ENCODE measurements at places on chromosomes 5 and 9.

DNA sequence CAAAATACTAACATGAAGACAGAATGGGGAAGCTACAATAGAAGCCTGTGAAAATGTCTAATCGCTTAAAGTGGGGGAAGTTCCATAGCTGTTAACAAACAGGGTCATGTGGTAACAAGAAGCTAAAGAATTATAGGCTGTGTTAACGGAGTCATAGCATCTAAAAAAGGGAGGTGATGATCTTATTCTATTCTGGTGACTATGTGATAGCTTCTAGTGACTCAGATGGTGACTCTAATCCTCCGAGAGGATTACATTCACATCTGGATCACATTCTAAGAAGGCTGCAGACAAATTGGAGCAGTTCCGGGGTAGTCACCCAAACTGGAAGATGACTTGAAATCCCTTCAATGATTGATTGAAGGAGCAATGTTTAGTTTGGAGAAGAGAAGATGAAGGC lies 142.1 kb downstream of the LIFR start:
- DNase-seq: no peak

GRCh38 chr9:131254626-131255025 lies 21.7 kb downstream of the FAM78A start:
- DNase-seq: no peak

DNA sequence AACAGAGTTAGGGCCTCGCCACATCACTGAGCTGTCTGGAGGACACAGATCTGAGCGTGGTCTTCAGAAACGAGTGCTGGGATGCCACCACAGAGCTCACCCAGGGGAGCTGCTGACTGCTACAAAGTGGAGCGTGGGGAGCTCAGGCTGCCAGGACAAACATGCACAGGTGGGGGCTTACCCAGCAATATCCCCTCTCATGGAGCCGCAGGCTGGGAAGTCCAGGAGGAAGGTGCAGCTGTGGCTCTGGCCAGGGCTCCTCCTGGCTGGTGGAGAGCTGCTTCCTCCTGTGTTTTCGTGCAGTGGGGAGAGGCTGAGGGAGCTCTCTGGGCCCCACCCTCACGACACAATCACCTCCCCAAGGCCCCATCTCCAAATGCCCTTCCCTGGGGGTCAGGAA lies 368.6 kb upstream of the IRX4 start:
- DNase-seq: no peak

DNA sequence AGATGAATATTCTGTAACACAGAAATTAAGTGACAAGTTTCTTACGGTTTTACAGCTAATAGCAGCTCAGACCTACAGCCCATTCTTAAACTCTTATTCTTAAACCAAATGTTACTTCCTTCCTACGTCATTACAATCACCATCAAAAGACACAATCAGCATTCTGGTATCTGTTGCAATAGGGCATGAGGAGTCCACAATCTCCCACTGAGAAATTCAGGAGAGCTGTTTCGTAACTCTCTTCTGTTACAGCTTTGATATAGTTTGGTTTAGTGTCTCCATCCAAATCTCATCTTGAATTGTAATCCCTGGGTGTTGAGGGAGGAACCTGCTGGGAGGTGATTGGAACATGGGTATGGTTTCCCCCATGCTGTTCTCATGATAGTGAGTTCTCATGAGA lies 163.4 kb downstream of the GAS1 start:
- DNase-seq: no peak

- no peak for DNase-seq
Measured at GRCh38 chr9:20906326-20906725, 125.1 kb downstream of the HACD4 start.

- no peak for DNase-seq
Measured at GRCh38 chr5:159083548-159084452, 15.9 kb downstream of the EBF1 start.

- no peak for DNase-seq
Measured at GRCh38 chr5:140356853-140357725, 2.9 kb upstream of the SLC4A9 start.

DNA sequence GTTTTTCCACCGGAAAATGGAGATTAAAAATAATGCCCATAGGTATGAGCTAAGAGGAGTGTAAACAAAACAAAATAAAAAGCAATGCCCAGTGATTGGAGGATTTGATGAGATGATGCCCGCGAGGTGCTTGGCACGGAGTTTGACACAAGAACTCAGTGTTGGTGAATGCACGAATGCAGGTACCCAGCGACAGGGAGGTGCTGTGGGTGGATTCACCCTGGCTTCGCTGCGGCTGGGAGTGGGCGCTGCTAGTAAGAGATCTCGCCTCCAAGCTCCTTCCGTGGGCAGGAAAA lies 526 bp upstream of the STXBP1 start:
- no peak for DNase-seq

GRCh38 chr9:6790866-6791265 lies 33.1 kb downstream of the KDM4C start:
- no peak for DNase-seq

GRCh38 chr9:16371306-16371705 lies 499.2 kb downstream of the BNC2 start:
- DNase-seq: no peak

GRCh38 chr5:109416882-109417281 lies 7.1 kb upstream of the PJA2 start:
- no peak for DNase-seq

DNA sequence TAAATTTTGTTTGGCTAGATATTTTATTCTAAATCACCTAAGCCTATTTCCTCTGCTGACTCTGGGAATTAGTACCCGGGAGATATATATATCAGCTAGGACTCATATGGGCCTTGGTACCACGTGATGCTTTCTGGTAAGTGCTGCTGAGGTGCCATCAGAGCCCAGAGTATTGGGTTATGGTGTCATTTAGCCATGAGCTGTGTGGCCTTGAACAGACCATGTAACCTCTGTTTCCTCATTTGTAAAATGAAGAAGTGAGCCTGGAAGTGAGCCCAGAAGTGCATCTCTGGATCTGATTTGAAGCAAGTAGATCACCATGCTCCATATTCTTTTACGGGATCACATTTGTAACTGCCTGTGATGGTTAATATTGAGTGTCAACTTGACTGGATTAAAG lies 126.1 kb downstream of the GPBP1 start:
- DNase-seq: no peak

DNA sequence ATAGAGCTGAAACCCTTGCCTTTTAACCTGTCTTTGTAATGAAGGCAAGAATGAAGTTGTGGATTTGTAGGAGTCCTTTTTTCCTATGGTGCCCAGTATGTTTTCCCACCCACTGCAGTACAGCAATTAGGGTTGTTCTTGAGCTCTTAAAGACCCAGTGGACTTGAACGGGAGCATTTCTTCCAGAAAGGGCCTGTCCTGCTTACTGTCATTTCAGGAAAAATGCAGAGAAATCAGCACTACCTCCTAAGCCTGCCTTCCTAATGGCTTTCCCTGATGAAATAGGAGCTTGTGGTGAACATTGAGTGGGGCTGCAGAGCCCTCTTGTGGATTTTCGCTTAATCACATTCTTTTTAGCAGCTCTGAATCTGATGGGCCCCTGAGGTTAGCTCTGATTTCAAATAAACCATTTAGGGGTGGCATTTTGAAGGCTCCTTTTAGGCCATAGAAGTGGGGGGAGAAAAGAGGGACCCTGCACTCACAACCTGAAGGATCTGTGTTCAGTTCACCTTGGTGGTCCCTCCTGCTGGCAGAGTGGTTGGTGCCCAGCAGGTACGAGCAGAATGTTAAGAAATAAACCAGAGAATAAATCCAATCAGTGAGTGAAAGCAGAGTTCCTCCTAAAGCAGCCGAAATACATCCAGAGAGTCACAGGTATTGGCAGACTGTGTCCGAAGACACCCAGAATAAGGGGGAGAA lies 188.0 kb upstream of the KLF9 start:
- DNase-seq: peak; percentile 53

- DNase-seq: no peak
Measured at GRCh38 chr9:113444736-113445135, 18.8 kb upstream of the RGS3 start.

- no peak for DNase-seq
Measured at GRCh38 chr5:9244417-9244816, 301.5 kb downstream of the SEMA5A start.

DNA sequence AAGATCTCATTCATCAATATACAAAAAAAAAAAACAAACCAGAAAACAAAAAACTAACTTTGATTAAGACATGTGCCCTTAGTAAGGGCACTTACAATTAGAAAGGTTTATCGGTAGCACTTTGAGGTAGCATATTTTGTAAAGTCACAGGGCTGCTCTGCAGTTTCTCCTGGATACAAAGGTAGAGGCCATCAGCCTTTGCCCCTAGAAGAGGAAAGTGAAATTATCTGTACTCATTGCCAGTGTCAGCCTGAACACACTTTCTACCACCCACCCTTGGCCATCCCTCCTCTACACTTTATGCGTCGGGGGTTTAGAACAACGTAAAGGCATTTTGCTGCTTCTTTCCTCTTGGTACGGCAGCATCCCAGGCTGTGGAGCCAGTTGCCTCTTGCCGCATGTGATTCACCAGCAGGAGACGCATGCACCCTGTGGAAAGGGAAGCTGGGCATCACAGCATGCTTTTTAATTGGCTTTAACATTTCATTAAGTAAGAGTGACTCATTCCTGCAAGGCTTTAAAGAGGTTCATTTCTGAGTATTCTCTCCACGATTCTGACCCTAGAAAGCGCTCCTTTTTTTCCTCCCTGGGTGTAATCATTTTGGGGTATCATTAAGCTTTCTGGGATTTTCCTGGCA lies 84.6 kb downstream of the CEMIP2 start:
- no peak for DNase-seq

DNA sequence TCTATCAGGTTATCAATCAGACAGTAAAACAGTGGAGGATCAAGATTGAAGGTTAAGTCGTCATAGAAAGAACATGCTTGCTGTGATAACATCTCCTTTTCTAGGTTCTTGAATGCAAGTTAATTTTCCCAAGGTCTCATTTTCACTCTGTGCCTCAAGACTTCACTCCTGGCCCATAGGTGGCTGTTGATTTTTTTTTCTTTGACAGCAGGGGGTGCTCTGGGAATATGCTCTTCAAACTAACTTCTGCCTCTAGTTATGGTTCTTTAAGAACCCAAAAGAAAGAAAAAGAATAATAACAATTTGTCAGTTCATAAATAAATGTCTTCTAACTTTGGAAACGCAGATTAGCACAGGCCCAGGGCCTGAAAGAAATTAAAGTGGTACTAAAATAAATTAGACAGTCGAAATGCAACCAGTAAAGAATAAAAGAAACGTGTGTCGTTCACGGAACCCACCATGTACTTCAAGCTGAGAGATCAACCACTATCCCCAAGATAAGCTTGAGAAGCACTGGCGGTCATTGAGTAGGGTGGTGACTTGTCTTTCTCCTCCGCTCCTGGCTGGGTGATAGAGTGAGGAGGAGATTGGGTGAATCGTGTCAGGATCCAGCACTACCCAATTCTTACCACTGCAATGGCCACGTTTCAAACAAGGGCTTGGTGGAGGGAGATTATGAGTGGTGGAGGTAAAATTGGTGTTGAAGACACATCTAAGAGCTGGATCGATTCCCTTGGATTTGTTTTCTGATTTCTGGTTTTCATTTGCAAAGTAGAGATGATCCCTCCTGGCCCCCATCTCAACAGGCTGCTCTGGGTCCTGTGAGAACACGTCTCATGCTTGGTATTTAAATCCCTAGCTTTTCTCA lies 93.4 kb upstream of the IRX4 start:
- peak; percentile 6 for DNase-seq

GRCh38 chr5:35990520-35990919 lies 670 bp downstream of the UGT3A1 start:
- DNase-seq: no peak

GRCh38 chr5:84764227-84764626 lies 379.5 kb upstream of the EDIL3 start:
- DNase-seq: no peak

DNA sequence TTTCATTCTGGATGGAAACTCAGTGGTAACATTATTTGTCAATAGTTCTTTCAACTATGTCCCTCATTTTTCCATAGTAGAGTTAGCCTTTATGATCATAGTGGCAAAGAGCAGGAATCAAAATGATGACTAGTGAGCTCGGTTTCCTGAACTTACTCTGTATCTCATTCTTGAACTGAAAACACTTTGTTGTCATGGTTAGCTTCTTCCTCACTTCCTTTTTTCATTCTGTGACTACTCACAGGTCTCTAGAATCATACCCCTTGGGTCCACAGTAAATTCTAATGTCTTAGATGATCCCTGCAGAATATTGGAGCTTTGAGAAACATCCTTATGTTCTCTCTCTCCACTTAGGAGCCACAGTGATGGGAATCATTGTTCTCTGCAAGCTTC lies 29.4 kb upstream of the RECK start:
- no peak for DNase-seq

GRCh38 chr9:106920701-106921283 lies 57.8 kb downstream of the ZNF462 start:
- peak; percentile 14 for DNase-seq

GRCh38 chr9:110814159-110814558 lies 145.6 kb downstream of the MUSK start:
- DNase-seq: no peak

DNA sequence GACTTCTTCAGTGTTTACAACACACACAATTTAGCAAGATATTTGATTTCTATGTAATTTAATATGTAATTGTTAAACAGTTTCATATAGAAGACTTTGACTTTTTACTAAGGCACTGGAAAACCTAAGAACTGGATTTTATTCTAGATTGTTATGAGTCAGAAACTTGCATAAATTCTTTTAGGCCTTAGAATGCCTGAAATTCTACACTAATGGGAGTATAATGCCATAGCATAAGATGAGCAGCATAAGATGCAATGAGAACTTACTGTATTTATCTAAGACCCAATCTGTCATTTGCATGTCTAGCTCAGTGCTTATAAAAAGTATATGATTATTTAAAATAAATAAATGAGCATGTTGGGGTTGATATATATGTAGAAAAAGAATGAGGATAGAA lies 285.2 kb downstream of the CDH12 start:
- DNase-seq: no peak

DNA sequence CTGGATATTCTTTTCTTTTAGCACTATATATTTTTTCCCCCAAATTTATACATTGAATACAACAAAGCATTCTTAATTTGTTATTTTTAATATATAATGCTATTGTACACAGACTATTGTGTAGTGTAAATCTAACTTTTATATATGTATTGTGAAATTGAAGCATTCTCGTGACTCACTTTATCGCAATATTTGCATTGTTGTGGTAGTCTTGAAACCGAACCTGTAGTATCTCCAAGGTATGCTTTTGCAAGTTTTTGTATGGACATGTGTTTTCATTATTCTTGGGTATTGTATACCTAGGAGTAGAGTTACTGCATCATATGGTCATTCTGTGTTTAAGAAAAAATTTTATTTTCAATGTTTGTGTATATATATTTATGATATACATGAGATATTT lies 49.6 kb downstream of the NSD1 start:
- no peak for DNase-seq

DNA sequence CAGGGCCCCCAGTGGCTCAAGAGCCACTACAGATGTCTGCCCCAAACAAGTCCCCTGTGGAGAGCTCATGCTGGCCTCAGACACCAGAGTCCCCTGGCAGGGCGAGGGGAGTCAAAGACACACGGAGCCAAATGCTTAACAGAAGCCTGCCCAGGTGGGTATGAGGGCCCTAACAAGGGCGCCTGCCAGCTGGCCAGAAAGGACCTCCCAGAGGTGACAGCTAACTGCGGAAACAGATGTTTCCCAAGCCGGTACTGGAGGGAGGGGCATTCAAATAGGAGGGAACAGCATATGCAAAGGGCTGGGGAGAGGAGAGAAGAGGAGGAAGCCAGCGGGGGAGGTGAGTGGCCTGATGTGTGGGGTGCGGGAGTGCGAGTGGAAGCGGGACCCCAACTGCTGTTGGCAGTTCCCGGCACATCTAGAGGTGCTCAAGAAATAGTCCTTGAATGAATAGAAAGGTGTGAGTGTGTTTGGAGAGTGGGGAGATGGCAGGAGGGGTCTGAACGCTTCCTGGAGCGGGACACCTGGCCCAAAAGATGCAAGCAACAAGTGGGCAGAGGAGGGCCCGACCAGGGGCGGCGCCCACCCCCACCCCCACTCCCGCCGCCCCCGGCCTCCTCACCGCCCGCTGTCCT lies 824 bp downstream of the MXD3 start:
- DNase-seq: no peak
